ENCODE measurements at places on chromosomes 4 and X.
A peak's percentile ranks its signal among the peaks of the same experiment; 100 is the strongest.

DNA sequence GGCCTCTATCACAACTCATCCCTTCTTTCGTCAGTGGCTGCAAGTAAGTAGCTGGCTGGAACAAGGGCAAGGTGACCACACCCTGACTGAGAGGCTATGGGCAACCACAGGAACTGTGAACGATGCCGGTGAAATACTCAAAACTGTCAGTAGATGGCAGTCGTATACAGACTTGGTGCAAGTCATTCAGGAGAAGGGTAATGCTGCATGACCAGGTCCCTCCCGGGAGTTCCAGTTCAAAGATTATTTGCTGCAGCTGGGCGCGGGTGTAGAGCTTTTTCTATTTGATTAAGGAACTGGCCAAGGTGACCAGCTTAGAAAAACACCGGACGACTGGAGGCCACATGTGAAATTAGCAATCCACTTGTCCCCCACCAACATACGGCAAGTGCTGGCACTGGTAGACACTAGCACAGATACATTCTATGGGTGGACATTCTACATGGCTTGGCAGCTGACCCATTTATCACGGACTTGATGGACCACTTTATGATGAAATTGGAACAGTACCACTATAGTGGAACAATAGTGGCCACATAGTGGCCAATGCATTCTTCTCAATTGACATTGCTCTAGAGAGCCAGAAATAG is 726.6 kb downstream of the TRAM1L1 start:
- DNase-seq, result peak; percentile 17

DNA sequence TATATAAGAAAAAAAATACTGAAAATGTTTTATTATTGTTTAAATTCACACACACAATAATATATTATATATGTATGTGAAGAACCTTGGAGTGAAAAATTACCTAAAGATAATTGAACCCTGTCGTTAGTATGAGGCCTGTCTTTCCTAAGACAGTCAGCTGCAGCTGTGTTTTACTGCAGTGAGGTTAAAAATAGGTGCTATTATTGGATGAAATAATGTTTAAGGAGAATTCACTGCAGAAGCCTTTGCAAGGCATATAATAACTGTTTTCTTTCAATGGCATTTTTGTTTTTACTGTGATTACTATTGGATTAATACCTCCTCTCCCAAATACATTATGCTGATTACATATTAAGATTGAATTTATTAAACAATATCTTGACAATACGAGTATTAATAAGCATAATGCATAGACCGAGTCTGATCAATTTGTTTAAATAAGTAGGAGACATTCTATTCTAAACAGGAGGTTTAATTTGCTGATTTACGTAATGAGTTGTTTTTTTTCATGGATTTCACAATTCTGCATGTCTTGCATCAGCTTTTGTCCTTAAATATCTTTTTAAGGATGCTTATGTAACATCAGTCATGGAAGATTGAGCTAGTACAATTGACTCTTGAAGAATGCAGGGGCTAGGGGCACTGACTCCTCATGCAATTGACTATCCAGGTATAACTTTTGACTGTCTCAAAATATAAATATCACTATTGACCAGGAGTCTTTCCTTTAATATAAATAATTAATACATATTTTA is 1181.1 kb upstream of the PCDH7 start:
- DNase-seq, result no peak

GRCh38 chr4:111946800-111947199 is 198.5 kb upstream of the FAM241A start:
- DNase-seq, result no peak

GRCh38 chr4:158169931-158170690 is 2.7 kb downstream of the GASK1B start:
- DNase-seq, result no peak

GRCh38 chrX:2342874-2343273 is 157.9 kb downstream of the DHRSX start:
- no peak for DNase-seq

DNA sequence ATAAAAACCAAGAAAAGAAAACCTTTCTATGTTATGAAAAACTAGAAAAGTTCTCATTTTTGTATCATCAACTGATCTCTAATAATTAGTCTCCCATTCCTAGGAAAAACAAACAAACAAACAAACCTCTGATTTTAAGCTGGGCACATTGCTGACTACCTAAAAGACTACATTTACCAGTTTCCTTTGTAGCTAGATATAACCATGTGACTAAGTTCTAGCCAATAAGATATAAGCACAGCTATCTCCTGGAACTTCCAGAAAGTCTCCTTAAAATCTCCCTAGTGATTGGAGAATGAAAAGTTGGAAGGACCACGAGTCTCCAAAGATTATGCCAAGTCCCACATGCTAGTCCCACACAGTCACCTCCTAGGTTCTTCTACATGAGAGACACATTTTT is 108.9 kb downstream of the NR3C2 start:
- no peak for DNase-seq

DNA sequence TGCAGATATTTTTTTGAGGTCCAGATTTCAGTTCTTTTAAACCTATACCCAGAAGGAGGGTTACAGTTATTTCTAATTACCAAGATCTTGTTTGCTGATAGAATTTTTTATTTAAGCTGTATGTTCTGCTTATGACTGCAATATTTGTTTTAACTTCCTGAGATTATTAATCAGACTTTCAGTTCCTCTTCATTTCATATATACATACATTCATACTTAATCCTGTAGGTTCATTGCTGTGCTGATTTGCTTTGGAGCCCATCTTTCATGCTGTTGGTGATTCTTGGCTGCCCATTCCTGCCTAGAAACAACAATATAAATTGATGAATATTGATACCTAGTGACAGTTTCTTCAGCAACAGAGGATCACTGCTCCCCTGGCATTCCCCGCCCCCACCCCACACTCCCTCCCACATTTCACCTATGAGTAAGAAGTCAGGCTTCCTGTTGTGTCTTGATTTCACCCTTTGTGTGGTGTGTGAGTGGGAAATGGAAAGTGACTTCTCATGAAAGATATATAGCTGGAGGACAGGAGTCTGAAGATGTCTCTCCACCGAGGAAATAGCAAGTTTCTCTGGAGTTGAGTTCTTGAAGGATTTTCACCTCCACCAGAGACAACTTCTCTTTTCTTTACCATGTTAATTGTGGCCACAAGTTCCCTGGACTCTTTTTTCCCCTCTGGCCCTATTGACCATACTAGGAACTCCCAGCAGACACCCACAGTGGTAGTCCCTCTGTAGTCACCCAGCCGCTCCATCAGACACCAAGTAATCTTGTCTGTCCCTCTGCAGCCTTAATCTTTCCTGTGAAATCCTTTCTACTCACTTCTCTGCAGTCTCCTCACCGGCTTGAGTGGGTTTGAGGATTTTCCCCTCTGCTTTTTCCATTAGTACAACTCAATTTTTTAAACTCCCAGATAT is 118.4 kb downstream of the ASB9 start:
- DNase-seq, result peak; percentile 37

GRCh38 chr4:124753941-124754581 is 41.5 kb upstream of the ANKRD50 start:
- no peak for DNase-seq

DNA sequence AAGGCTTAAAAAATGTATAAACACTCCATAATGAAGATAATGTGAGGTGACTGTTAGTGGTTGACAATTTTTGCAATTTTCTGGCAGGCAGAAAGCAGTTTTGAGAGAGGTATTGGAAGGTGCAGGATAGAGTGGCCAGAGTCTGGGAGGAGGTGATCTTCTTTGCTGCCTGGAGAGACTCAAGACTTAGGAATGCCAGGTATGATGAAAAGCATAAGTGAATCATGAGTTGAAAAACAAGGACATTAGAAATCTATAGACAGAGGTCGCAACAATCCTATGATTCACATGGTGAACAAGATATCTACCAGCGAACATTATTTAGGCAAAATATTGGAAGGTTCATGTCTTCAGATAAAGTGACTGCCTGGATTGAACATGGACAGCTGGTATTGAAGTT is 118.5 kb downstream of the CFAP299 start:
- no peak for DNase-seq

DNA sequence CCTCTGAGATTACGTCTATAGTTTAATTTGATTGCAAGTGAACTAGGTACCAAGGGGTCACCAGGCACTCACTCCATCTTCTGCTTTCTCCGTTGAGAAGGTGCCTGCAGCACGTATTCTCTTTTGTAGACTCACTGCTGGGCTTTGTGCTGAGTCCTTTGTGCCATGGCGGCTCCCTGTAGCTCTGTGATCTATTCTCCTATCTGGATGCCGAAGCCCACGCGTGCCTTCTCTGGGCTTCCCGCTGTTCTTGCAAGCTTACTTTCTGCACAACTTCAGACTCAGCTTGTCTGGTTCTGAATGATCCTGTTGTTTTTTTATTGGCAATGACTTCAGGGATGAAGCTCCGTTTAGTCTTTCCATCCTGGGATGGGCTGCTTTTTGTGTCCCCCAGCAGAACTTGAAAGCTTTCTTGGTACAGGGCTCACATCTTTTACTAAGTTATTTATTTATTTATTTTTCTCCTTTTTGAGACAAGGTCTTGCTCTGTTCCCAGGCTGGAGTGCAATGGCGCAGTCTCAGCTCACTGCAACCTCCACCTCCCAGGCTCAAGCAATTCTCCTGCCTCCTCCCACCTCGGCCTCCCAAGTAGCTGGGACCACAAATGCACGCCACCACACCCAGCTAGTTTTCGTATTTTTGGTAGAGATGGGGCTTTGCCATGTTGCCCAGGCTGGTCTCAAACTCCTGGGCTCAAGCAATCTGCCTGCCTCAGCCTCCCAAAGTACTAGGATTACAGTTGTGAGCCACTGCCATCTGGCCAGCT is 100.9 kb upstream of the NKX1-1 start:
- no peak for DNase-seq
